GM03348 (cell line): ENCODE measurements at places on chromosomes 5 and 9.

GRCh38 chr5:132100672-132101261 lies 27.2 kb downstream of the CSF2 start:
- no peak for DNase-seq

DNA sequence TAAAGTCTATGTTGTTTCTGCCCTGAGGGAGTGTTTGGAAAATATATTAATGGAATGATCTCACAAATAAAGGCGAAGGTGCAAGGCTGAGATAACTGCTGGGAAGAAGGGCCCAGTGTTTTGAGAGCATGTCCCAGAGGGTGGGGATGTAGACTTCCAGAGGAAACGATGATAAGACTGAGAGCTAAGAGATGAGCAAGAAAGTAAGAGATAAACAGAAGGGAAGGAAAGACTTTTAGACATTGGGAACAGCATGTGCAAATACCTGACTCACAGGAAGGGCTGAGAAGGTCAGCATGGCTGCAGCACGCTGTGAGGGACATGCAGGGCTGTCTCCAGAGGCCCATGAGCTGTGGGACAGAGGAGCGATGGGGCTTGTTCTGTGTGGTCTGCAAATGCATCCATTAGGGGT lies 19.9 kb upstream of the ADRB2 start:
- no peak for DNase-seq

- no peak for DNase-seq
Observed at GRCh38 chr9:134966270-134966669, 48.6 kb upstream of the FCN1 start.

DNA sequence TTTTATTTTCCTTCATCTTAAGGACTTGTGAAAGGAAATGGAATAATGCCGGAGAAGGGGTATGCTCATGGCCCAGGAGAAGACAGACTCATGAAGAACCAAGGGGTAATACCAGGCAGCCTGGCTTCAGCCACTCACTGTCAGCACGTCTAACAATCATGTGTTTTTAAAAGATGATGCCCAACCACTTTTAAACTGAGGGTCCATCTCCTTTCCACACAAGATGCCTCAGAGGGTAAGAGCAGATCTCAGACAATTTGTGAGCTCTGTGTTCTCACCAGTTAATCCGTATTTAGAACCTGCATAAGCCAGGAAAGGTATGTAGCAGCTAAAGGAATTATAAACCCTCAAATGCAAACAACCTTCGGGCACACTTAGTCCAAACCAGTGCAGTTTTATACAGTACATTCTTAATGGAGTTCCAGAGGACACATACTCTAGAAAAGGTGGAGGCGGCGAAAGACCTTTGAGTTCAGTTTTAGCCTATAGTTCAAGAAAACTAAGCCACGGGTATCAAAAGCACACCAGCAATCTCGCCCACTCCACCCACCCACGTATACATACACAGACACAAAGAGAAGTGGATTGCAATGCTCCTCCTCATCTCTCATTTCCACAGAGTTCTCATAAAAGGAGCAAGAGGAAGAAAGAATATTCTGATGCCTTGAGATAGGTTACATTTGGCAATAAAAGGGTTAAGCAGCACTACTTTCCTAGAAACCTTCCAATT lies 2.6 kb downstream of the DIAPH1 start:
- no peak for DNase-seq

- DNase-seq, result no peak
Observed at GRCh38 chr9:68794898-68795297, 89.9 kb downstream of the PIP5K1B start.

- no peak for DNase-seq
Observed at GRCh38 chr5:1926071-1926440, 43.3 kb upstream of the IRX4 start.

- peak; percentile 69 for DNase-seq
Observed at GRCh38 chr5:140588311-140589070, 23.9 kb downstream of the SLC35A4 start.

DNA sequence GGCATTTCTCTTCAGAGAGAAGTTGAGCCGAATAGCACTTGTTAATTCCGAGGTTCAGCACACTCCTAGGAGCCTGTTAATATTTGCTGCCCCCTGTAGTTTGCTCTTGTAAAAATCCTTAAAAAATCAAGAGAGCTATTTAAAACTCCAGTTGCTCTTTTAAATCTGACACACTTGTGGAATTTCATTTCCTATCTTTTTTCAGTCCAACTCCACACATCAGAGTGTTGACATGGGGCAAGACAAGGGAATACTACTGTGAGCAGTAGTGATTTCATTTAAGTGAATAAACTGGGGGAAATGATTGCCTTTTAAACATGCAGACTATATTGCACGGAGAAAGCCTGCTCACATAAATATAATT lies 1096.3 kb upstream of the DMAC1 start:
- DNase-seq, result peak; percentile 1

- DNase-seq, result no peak
Observed at GRCh38 chr5:139138109-139138508, 60.1 kb downstream of the SIL1 start.

DNA sequence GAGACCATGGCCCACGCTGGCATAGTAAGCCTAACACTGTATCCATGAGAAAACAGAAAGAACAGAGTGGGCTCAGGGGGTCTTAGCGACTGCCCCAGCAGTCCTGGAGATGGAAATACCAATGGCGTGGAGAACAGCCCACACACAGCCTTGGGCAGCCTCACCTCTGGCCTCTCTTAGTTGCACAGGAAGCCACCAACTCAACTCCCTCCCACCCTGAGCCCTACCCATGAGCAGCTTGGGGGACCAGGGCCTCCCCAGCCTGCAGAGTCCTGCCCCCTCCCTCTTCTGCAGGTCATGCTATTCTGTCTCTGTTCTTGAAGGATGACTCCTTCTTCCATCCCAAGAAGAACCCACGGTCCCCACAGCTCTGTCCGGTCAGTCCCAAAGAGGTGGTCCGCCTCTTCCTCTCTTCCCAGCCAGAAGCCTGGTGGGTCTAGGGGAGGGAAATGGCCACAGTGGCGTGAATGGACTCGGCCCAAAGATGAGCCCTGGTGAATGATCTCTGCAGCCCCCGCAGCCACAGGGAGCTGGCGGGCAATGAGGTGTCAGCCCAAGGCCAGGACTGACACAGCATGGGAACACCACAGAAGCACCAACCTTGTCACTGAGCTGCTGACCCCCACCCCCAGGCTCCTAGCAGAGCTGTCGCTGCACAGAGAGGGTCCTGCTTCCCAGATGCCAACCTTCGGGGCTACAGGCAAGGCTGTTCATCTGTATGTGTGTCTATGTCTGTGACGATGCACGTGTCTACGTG lies 131.2 kb downstream of the ROR2 start:
- DNase-seq, result no peak

DNA sequence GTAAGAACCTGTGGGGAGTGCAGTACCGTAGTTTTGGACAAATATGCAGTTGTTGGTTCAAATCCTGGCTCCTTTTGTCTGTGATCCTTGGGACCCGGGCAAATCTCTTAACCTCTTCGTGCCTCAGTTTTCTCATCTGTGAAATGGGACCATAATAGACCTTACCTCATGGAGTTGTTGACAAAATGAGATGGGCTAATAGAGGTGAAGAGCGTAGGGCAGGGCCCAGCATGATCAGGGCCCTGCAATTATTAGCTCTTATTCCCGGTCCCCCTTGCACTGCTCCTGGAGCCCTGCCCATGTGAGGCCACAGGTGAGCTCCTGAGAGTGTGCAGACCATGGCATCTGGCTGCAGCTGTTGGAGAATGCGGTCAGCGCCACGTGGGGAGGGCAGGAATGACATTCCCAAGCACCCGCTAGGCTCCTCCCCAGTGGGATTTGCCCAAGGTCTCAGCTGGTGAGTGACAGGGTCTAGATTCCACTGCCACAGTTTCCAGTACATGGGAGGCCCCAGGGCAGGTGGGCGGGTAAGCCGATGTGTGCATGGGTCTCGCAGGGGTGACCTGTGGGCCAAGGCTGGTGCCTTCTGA lies 41.0 kb downstream of the NEK6 start:
- DNase-seq, result no peak

GRCh38 chr9:5364294-5365024 lies 24.8 kb upstream of the RLN1 start:
- DNase-seq, result no peak

- no peak for DNase-seq
Observed at GRCh38 chr5:172380987-172381643, 73.2 kb downstream of the SH3PXD2B start.

DNA sequence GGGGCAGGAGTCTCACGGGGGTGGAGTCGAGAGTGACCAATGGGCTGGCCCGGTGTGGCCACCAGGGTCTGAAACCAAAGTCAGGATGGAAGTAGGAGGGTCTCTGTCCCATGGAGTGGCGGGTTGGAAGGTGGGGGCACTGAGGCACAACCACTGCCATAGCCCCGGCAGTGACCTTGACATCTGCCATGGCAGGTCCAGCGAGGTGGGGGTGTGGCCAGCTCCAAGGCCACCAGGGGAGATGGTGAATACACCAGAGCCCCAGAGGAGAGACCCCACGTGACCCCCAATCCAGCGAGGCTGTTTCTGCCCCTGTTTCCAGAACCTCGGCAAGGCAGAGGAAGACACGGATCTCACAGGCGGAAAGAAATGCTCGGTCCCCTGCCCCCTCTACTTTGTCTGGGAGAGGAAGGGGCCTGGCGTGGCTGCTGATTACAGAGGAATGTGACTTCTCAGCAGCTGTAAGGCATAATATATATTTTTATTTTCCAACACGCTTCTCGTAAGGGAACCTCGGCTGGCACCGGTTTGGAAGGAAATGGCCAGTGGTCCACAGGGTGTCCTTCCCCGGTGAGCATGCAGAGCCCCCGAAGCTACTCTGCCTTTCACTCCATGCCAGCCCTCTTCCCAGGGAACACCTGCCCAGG lies 105.7 kb upstream of the SARDH start:
- DNase-seq, result no peak

GRCh38 chr9:18488886-18489285 lies 14.9 kb downstream of the ADAMTSL1 start:
- no peak for DNase-seq

DNA sequence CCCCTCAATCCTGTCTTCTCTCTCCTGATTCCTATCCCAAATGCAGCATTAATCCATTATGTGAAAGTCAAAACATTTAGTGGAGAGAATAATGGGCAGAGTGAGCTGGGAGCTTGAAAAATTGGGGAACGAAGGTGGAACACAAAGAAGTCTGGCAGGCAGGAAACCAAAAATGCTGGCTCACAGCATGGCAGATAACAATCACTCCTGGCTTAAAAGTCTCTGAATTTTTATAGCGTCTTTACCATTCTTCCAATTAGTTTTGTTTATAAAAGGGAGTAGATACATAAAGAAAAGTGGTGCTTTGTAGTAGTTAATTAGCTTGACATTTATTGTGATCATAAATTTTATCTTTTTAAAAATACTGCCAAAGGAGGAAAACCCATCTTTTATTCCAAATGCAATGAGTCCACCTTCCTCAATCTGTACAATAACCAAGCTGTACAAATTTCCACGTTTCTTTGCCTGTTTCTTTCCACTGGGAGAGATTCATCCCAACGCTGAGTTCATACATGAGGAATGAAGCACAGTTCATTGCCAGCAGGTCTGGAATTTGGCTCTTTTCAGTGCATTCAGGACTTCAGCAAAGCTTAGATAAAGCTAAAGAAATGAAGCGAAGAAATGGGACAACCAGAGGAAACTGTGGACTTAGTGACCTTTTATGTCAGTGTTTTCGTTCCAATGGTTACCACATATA lies 174.7 kb downstream of the HMHB1 start:
- DNase-seq, result peak; percentile 70

- DNase-seq, result no peak
Observed at GRCh38 chr5:158020555-158021418, 161.8 kb upstream of the CLINT1 start.

DNA sequence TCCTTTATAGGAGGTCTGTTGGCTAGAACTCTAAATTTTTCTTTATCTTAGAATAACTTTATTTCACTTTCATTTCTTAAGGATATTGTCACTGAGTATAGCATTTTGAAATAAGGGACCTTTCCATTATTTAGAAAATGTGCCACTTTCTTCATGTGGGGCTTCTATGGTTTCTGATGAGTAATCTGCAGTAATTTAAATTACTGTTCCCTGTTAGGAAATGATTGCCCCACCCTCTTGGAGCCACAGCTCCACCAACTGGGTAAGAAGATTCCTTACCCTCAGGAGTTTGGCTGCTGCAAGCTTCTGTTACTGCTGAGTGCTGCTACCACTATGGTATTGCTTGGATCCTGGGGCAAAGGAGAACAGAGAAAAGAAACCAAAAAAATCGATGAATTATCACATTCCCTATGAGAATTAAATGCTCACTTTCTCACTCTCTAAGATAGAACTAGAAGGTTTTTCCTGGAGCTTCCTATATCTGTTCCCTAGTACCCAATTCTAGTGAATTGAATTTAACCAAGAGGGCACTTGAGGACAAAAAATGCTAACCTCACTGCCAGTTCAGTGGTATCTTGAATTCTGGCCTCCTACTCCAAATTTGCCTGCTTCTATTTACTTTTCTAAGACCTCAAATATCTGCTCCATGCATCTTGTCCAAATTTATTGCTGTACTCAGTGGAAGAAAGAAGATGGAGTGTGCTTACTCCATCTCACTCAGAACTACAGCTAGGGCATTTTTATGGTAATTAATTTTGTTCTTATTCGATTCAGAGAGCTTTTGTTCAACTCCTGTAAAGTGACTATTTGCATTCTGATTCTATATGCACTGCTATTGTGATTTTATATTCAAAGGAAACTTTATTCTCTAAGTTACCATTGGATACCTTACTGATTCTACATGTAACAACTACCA lies 2111.3 kb downstream of the MAT2B start:
- DNase-seq, result no peak

DNA sequence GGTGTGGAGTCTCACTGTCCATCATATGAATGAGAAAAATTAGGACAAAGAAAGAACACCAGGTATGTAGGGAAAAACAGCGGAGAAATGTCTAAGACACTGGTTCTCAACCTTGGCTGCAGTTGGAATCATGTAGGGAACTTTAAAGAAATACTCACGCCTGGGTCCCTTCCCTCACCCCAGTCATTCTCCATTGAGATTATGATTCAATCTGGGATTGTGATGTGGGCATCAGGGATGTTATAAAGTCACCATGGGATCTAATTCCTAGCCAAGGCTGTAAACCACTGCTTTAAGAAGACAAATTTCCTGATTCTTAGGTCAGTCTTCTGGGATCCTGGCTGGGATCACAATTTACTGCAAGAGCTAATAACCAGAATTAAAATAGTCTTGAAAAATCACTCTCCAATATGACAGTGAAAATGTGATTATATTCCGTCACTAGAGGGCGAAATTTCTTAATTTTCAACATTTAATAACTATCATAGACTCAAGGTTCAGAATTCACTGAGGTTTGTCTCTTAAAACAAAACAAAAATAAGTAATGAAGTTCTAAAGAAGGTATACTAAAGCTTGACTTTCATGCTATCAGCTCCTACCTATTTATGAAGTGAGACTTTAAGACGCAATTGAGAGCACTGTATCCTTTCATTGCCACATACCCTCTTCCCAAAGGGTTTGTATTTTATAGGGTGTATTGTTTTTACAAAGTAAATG lies 60.5 kb downstream of the GLDC start:
- DNase-seq, result peak; percentile 39

- no peak for DNase-seq
Observed at GRCh38 chr5:76106149-76106548, 23.0 kb downstream of the SV2C start.
